ENCODE measurements at places on chromosomes 4 and X.

DNA sequence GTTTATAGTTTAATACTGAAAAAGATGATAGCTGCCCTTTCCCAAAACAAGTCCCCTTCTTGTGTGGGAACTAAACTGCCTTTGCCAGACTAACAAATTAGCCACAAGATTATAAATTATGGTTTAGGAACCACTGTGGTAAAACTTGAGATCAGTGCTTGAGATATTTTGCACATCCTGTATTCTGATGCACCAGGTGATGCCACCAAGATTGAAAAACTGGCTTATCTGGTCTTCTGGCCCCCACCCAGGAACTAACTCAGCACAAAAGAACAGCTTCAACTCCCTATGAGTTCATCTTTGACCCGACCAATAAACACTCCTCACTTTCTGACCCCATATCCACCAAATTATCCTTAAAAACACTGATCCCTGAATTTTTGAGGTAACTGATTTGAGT, 36.7 kb upstream of the EFNB1 start:
- no peak for DNase-seq

- DNase-seq = no peak
Observed at GRCh38 chr4:141133999-141134995, 1.0 kb upstream of the RNF150 start.

- no peak for DNase-seq
Observed at GRCh38 chr4:1049591-1049905, 38.1 kb downstream of the FGFRL1 start.

DNA sequence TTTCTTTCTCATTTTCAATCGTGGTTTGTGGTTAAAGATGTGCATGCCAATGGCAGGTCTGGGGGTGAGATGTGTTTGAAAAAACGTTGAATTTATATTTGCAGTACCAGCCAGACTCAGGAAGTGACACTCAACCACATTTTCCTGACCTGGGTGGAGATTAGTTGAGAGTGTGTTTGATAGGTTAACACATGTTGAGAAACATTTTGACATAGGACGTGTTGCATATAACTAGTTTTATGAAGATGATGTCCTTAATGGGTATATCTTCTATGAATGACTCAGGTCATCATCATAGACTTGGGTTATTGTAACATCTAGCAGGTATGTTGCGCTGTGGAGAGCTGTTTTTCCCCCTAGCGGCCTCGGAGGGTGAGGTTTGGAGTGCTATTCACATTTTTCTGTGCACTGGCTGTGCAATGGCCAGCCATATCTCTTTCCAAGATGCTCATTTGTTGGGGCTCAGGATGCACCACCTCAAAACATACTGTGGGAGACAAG, 21.7 kb upstream of the CD38 start:
- peak; percentile 5 for DNase-seq

DNA sequence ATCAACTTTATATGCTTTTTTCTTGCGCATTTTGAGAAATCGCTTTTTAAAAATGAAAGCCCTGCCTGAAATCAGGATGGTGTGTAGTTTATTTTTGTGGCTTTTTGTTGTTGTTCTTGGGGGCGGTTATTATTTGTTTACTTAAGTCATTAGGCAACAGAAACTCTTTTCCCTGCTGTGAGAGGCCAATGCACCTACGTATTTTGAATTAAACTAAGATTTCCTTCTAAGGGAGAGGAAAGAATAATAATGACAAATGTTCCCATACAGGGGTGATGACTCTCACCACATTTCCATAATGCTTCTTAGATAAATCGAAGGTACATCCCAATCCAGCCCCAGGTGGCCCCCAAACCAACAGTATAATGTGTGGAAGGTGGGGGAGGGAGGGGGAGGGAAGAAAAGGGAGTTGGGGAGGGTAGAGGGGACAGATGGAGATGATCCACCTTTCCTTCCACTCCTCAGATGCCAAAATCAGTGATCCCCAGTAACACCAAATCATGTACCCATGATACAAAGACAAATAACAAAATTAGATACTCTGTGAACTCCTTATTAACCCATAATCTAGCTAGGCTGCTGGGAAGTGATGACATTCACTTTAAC, 39.6 kb downstream of the ZNF827 start:
- DNase-seq = no peak

DNA sequence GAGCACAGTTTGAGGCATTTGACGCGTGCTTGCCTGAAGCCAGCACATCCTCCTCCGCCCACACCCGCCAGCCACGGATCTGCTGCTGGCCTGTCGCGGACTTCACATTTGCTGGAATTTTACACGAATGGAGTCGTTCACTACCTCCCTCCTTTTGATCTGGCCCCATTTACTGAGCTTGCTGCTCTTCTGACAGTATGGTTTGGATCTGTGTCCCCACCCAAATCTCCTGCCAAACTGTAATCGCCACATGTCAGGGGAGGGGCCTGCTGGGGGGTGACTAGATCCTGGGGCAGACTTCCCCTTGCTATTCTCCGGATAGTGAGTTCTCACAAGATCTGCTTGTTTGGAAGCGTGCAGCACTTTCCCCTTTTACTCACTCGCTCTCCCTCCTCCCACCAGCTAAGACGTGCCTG, 19.9 kb upstream of the CPLX1 start:
- no peak for DNase-seq

GRCh38 chr4:80173401-80173800, 23.9 kb upstream of the PRDM8 start:
- no peak for DNase-seq

- DNase-seq = no peak
Observed at GRCh38 chrX:136021903-136022302, 36.7 kb downstream of the SLC9A6 start.

GRCh38 chrX:104122829-104123228, 10.5 kb downstream of the ZCCHC18 start:
- DNase-seq = no peak

- DNase-seq = no peak
Observed at GRCh38 chr4:83832110-83832825, 296.4 kb downstream of the GPAT3 start.

GRCh38 chrX:49746306-49746705, 50.5 kb upstream of the PAGE1 start:
- no peak for DNase-seq

- peak; percentile 11 for DNase-seq
Observed at GRCh38 chr4:48129307-48130014, 4.6 kb downstream of the TXK start.

DNA sequence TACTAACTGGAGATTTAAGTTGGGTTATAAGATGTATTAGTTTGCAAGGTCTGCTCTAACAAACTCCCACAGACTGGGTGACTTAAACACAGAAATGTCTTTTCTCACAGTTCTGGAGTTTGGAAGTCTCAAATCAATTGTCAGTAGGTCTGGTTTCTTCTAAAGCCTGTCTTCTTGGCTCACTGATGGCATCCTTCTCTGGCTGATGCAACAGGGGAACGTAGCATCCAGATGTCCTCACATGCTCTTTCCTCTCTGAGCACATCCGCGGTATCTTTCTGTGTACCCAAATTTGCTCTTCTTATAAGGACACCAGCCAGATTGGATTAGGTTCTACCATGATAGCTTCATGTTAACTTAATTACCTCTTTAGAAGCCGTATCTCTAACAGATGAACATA, 63.2 kb upstream of the BMP3 start:
- no peak for DNase-seq

DNA sequence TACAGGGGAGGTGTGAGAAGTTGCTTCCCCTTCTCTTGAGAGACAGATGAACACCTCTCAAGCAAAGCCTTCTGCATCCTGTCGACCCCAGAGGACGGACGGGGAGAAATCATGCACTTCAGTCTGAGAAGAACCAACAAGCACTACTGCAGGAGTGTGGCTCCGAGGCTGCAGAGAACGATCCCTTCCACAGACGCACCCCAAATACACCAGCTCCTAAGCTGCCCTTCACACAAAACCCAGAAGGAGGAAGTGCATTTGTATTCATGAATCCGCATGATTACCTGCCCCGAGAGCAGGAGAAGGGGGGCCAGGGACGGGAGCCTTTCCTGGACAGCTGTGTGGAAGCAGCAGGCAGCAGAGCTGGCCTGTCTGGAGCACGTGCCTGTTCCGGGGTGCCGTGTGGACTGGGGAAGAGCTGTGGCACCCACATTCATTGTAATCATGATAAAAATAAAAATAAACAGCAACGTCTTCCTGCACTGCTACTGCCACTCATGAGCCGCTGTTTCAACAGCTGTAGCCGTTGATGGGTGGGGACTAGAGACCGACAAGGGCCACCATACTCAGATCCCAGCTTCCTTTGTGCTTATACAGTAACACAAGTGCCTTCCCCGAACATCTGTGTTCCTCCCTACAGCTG, 42.9 kb downstream of the ACSL1 start:
- no peak for DNase-seq

GRCh38 chr4:168335621-168336020, 17.1 kb upstream of the DDX60 start:
- DNase-seq = no peak

DNA sequence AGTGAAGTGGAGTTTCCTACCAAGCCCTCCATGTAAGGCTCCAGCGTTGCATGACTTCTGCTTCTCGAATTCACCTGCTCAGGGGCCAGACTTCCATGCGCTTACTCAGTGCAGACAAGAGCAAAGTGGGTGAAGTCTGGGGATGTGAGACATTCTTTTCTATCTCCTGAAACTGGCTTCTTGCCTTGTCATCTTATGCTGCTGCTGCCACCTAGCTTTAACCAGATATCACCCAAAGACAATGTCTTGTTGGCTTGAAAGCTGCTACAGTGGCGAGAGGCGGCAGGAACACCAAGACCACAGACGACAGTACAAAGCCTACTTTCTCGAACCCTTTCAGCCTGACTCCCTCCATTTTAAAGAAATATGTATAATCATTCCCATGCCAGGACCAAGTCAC, 103.6 kb upstream of the ADGRG2 start:
- no peak for DNase-seq

DNA sequence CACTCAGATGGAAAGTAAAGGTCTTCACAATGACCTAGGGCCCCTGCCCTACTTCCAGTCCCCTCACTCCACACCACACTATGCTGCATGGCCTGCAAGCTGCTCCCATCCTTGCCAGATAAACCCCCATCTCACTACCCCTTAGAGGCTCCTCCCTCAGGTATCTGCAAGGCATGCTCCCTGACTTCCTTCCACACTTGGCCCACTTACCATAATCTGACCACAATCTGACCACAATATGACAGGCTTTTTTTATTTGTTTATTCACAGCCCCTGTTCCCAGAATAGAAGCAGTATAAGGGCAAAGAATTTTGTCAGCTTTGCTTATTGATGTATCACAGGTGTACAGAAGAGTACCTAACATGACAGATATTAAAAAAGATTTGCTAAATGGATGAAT, 124.7 kb downstream of the CAMK2D start:
- DNase-seq = no peak

- peak; percentile 54 for DNase-seq
Observed at GRCh38 chr4:26325191-26325590, 4.4 kb downstream of the RBPJ start.

DNA sequence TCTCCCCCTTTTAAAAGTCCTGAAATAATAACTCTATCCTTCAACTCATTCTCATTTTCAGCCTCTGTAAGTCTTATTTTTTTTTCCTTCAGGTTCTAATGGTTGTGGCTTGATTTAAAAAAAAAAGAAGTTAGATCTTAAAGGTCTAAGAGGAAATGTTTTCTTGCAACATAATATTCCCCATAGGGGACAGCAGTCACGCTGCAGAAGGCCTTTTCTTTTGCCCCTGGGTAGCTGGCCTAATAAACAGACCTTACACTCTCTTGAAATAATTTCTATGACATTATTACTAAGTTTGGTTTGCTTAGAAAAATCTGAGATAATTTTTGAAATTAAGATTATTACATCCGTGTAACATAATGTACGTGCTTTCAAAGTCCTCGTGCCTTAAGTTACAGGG, 564.1 kb upstream of the SPANXN1 start:
- DNase-seq = no peak

GRCh38 chr4:84894621-84895020, 71.9 kb downstream of the WDFY3 start:
- DNase-seq = no peak

- DNase-seq = no peak
Observed at GRCh38 chr4:173211838-173212237, 43.2 kb downstream of the GALNT7 start.

GRCh38 chrX:32530802-32531403, 680.4 kb downstream of the DMD start:
- no peak for DNase-seq

GRCh38 chr4:139129206-139129605, 47.8 kb downstream of the ELF2 start:
- DNase-seq = no peak

- no peak for DNase-seq
Observed at GRCh38 chrX:24643116-24643515, 4.0 kb downstream of the PCYT1B start.

GRCh38 chrX:17053502-17053901, 107.0 kb downstream of the REPS2 start:
- no peak for DNase-seq

GRCh38 chrX:64187762-64188150, 17.8 kb downstream of the AMER1 start:
- DNase-seq = no peak

GRCh38 chr4:184019076-184019475, 114.0 kb downstream of the STOX2 start:
- DNase-seq = no peak

DNA sequence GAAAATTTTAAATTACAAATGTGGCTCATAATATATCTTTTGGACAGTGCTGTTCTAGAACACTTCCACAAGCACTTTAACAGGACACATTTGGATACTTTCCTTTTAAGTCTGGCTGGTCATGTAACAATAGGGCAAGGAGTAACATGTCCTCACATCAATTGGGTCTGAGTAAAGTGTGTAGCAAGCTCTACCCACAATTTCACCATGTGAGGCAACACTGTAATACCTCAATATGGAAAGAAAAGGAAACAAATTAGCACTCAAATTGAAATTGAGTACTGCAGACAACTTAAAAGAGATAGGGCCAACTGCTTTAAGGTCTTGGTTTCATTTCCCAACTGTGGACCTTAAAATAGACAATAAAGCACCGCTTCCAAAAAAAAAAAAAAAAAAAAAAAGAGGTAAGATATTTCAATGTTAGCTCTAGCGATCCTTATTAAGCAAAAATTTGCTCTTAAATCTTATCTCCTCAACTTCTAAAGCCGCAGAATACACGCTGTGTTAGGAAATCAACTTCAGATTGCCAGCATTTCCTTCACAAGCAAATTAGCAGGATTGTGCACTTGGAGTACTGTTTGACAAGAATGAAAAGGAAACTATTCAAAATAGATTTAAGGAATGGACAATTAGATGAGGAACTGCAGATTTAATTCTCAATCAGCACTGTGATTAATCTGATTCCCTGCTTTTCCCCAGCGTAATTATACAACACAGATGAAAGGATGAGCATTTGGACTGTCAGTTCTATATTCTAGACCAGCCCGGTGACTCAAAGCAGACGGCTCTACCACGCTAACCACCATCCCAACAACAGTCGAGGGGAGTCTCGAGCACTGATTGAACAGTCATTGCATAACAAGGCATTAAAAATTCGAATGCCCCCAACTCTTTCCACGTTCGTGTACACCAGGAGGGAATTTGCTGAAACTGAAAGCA, 1.6 kb downstream of the CASK start:
- DNase-seq = no peak

DNA sequence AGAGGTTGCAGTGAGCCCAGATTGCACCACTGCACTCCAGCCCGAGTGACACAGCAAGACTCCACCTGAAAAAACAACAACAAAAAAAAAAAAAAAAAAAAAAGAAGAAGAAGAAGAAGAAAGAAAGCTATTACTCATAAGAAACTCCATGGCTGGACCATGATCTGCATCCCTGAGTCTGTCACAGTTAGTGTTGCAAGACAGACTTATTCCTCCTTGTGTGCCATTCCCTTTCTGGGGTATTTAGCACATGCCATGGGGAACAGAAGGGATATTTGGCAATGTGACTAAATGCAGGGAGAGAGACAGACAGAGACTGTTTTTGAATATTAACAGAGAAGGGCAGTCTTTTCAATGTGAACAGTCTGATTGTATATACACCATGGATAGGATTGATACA, 16.7 kb upstream of the PDS5A start:
- DNase-seq = no peak
